GM12864 (cell line): ENCODE measurements at places on chromosomes 3 and 15.

GRCh38 chr3:52028572-52028971 is 27.8 kb downstream of the DUSP7 start:
- DNase-seq: no peak

GRCh38 chr3:14222457-14222856 is 43.8 kb downstream of the LSM3 start:
- no peak for DNase-seq

GRCh38 chr15:62445244-62445643 is 280.2 kb upstream of the C2CD4B start:
- no peak for DNase-seq

GRCh38 chr3:76487446-76487845 is 552.5 kb upstream of the ROBO2 start:
- no peak for DNase-seq

- DNase-seq: no peak
Observed at GRCh38 chr15:35206060-35206675, 121.1 kb upstream of the NANOGP8 start.

DNA sequence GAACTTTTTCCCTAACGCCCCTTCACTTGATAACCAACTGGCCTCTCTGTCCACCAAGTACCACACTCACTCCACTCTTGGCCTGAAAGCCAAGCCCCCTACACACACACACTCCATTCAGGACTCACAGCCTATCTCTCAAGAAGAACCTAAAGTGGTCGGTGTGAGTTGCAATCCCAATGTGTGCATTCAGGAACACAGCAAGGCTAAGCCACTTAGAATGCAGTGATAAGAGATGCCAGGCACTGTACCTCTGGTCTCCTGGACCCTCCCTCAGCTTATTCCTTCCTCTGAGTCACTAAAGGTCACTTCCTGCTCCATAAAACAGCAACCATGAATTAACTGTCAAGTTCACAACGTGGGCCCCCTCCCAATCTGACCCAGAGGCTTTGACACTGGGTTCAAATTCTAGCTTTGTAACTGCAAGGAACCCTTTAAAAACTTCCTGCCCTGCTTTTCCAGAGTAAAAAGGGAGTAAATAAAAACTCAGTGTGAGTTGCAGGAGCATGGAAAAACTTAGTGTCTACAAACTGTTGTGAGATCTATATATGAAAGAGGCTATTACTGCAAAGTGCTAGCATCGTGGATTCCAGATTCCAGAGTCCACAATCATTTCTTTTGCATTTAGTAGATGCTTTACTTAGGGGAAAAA is 17.6 kb upstream of the KCNMB3 start:
- no peak for DNase-seq

GRCh38 chr15:43799209-43799944 is 643 bp downstream of the SERINC4 start:
- DNase-seq: no peak

- no peak for DNase-seq
Observed at GRCh38 chr3:61624300-61624699, 62.9 kb downstream of the PTPRG start.

- no peak for DNase-seq
Observed at GRCh38 chr3:150588027-150588830, 14.9 kb upstream of the SELENOT start.

- DNase-seq: no peak
Observed at GRCh38 chr15:58736018-58736643, 13.4 kb downstream of the ADAM10 start.

DNA sequence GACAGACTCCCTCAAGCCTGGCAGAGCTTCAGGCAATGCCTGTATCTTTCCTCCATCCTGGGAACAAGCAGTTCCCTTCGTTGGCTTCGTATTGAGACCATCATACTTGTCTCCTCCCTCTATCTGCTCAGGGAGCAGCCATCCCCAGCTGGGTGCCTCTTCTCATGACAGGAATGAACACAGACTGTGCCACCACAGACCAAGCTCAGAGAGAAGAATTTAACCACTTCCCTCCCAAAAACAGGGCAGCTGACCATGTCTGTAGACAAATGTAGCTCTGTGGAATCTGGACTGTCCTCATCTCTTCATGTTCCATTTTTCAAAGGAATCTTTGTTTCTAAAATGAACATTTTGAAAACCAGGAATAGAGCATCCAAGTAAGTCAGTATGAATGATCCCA is 245.4 kb downstream of the ERC2 start:
- DNase-seq: no peak

DNA sequence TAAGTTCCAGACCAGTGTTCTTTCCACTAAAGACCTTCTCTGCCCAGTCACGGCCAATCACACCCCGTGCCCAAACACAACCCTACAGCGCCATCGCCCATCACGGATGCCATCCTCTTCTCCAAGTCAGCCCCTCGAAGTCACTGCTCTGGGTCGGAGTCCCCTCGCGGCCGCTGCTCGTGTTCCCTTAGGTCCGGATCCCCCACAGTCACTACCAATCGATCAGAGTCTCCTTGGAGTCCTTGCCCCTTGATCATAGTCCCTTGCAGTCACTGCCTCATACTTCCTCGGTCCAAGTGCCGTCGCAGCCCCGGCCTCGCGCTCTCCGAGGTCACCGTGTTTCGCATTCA is 461 bp downstream of the PCYT1A start:
- DNase-seq: no peak

GRCh38 chr3:120559242-120560061 is 36.7 kb upstream of the NDUFB4 start:
- no peak for DNase-seq

- DNase-seq: no peak
Observed at GRCh38 chr15:33094336-33094735, 100.2 kb downstream of the FMN1 start.

- peak; percentile 30 for DNase-seq
Observed at GRCh38 chr15:83973816-83974215, 261.8 kb upstream of the GOLGA6L4 start.

DNA sequence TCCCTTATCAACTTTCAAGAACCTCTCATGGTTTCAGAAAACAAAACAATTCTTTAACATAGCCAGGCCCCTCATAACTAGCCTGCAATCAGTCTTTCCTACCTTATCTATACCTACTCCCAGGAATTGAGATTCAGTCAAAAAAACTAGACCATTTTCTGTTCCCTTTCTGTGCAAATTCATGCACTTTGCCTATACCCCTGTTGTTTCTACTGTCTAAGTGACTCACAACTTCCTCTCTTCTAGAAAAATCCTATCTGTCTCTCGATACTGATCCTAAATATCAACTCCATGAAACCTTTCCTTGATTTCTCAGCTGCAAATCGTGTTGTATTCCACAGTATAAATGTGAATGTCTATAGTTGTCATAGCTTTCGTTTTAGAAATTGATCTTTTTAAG is 10.9 kb upstream of the IL1RAP start:
- DNase-seq: no peak

GRCh38 chr3:7193269-7193668 is 332.4 kb downstream of the GRM7 start:
- DNase-seq: no peak

DNA sequence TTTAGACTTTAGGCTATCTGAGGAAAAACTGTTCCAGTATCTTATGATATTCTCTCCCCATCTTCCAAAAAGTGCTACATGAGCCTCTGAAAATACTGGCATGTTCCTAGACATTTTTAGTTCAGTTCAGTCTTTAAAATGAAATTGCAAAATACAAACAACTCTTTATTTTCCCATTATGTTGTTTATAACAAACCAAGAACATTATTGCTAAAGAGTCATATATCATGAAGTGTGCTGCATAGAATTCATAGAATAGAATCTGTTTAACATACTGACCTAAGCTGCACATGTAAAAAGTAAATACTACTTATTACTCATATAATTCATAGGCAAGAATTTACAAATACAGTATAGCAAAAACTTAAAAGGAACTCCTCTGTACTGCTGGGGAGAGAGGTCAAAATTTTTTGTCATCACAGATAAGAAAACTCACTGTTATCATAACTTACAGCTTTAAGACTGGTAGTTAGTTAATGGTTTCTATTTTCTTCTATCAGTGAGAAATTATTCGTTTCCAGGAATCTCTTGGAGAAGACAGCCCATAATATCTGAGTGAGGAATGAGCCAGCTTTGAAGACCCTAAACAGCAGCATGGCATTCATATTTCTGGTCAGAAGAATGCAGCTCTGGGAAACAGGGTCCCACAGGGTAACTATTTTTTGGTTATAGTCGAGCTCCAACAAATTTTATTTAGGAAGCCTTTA is 32.2 kb downstream of the FILIP1L start:
- DNase-seq: no peak

DNA sequence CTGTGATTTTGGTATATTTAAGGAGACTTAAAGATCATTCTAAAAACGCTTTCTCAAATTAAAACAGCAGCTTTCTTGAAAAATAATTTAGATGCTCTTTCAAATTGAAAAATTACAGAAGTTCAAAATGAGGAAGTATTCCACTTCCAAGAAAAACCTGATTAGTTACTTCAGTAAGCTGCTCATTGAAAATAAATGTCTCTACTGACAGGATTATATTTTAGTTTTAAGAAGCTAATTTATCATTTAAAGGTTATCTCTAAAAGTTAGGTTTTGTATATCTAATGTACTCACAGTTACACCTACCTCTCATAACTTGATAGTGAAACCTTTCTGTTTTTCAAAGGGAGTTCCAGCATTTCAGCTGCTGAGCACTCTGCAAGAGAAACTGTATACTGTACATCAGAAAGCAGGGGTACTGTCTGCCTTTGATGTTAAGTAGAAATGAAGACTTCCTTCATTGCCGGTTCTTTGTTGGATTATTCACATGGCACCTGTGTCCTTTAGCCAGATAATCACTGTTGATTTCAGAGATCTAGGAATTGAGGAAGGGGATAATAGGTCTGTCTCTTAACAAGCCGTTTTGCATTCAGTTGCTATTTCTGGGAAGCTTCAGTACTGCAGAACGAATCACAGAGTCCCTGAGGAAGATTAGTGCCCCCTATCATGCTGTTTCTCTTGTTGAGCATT is 161.6 kb downstream of the TCF12 start:
- no peak for DNase-seq

GRCh38 chr3:1726741-1727140 is 371.9 kb upstream of the CNTN4 start:
- DNase-seq: no peak

GRCh38 chr3:71690341-71690841 is 34.8 kb downstream of the EIF4E3 start:
- no peak for DNase-seq

DNA sequence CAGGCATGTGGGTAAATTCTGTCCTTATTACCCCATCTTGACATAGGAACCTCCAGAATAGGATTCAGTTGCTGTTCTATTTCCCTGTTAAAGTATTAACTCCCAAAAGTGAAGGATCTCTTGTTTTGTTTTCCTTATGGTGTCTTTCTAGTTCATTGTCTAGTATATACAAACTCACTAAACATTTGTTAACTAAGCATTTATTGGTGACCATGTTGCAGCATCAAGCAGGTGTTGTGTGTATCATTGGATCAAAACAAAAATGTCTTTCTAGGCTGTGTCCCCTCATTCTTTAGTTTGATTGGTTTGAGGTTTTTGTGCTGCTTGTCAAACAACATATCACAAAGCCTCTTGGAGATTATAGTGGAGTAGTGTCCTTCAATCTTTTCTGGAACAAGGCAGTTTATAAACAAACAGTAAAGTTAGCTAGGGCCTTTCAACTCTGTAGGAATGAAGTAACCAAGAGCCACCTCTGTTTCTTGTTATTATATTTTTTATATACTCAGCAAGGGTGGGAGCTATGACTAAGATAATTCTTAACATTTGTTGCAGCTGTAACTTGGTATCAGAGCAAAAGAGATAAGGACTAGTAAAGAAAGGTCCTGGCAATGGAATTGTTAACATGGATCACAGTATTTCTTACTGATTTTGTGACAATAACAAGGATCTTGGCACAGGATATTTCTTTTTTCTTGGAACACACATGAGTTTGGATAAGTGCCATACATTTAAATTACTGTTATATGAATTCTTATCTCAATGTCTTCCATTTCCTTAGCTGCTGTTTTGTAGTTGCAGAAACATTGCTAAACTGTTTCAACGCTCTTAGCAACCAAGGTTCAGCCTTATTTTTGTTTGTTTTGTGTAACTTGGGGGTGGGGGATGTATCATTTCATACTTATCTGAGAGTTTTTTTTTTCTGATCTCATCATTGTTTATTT is 49.3 kb downstream of the TMOD3 start:
- no peak for DNase-seq

GRCh38 chr15:89085289-89085926 is 2.8 kb upstream of the ABHD2 start:
- DNase-seq: no peak

GRCh38 chr3:154102225-154102624 is 19.0 kb upstream of the ARHGEF26 start:
- DNase-seq: no peak

DNA sequence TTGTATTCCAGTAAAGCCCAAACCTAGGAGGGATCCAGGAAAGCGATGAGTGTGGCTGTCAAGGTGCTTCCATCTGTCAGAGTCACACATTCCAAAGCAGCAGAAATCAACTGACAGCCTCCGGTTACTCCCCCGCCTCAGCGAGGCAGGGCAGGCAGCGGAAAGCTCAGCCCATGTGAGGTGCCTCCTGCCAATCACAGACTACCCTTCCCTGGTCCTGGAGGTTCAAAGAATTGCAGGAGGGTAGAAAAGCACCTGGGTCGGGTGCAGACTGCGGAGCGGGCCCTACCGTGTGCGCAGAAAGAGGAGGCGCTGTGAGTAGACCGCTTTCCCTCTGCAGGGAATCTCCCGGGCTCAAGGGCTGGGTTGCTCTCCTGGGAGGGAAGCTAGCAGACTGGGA is at the start of gene UPK1B:
Gene UPK1B (plus strand): TSS at position 274 of the 400 bp plus-strand sequence. CDS start 13,144 bp downstream, outside the sequence.
- no peak for DNase-seq

GRCh38 chr15:54428596-54428995 is 450.4 kb downstream of the UNC13C start:
- no peak for DNase-seq

DNA sequence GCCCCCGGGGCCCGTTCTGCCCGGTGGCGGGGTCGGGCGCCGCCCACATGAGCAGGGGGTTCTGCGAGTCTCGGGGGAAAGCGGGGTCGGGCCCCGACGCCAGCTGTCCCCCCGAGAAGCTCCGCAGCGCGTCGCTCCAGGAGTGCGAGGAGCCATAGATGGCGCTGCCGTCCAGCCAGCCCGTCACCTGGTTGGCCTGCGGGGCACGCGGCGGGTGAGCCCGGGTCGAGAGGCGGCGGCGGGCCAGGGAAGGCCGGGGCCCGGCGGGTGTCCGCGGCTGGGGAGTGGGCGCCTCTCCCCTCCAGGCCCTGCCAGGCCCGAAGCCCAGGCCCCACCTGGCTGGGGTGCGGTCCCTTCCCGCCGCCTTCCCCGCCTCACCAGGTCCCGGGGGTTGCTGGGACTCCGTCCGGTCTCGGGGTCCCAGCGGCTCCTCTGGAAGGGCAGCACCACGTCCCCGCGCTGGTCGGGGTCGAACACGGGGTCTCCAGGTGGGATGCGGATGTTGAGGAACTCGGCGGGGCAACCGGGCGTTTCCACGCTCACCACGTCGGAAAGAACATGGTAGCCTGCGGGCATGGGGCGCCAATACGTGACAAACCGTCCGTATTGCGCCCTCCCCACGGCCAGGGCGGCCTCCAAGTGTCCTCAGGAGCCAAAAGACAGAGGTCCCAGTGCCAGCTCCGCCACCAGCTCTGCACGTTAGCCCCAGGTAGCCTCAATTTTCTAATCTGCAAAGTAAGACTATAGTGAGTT is 2.4 kb downstream of the DUOX2 start:
- DNase-seq: no peak
